ENCODE measurements at places on chromosomes 4 and X. TPM values are rescaled to one million over a fixed set of nuclear protein-coding genes. Genes with fewer than 3 reads are reported as not detected.
A peak's percentile ranks its signal among the peaks of the same experiment; 100 is the strongest.

KCNE5 gene
- 0.85 TPM for total RNA-seq

DNA sequence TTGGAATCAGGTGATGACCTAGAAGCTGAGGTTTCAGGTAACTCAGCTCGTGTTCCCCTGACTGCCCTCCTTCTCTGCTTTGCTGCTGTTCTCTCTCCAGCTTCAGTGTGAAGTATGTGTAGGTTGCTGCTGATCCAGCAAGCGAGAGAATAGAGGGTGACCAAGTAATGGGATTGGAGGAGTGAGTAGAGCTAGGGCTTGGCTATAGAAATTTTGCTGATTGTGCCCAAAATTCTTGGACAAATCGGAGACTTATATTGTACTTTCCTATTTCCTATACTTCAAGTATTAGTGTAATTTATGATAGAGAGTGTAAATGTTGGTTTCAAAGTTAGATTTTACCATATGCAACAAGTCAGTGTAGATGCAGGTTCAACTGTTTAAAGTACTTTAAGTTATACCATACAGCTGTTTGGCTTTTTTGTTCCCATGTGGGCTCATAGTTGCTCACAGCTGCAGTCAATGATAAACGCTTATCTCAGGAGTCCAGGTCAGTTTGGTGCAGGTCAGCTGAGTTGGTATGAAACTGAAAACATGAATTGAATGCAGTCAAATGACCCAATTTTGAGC, 48.0 kb downstream of the RAPGEF2 start:
- H3K4me1 ChIP-seq: peaks cover 32% of the 10 kb centered on the region
- no peaks in the 10 kb centered on the region for H3K36me3 ChIP-seq
- no peak overlapping the region for H3K4me3 ChIP-seq
- no peak overlapping the region for H3K27ac ChIP-seq
- no peaks in the 10 kb centered on the region for H3K27me3 ChIP-seq
- DNase-seq: no peak

PITX2 gene
- total RNA-seq: not detected

- DNase-seq: no peak
- peaks cover 21% of the 10 kb centered on the region for H3K4me1 ChIP-seq
- H3K27me3 ChIP-seq: no peaks in the 10 kb centered on the region
- H3K4me3 ChIP-seq: no peak overlapping the region
Observed at GRCh38 chr4:6953751-6954380, 44.2 kb downstream of the TBC1D14 start.

DNA sequence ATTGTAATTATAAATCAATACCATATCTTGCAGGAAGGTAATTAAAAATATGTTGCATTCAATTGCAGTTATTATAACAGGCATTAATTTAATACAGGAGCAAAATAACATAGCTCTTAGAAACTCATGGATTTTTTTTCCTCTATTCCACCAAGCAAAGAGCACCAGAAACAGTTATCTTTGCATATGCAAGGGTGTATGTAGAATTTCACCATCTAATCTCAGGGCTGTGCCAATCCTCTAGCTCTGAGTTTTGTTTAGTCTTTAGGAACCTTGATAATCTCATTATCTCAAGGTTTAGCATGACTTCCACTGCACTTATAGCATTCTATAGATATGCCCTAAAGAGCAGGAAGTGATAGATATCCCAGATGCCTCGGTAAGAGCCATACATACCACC, 197.5 kb downstream of the VEGFC start:
- no peak for DNase-seq
- peaks cover 10% of the 10 kb centered on the region for H3K27me3 ChIP-seq
- no peaks in the 10 kb centered on the region for H3K4me1 ChIP-seq
- no peaks in the 10 kb centered on the region for H3K36me3 ChIP-seq

DNA sequence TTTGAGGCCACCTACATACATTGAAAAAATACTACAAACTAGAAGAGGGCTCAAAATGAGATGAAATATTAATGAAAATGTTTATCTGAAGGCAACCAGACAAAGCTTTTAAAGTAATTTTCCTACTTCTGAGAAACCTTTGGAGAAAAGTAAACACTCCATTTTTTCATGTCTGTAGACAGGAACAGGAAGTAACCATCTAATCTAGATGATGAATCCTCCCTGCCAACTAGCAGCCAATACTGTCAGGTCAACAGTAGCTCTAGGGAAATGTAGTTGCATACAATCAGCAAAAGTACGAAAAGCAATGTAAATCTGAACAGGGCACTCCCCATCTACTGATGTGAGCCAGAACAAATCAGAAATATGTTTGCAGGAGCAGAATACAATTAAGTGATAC, 49.0 kb downstream of the AMMECR1 start:
- no peak overlapping the region for H3K4me3 ChIP-seq
- no peaks in the 10 kb centered on the region for H3K27me3 ChIP-seq
- H3K27ac ChIP-seq: no peak overlapping the region
- no peak for DNase-seq
- no peaks in the 10 kb centered on the region for H3K36me3 ChIP-seq
- H3K4me1 ChIP-seq: peaks cover 15% of the 10 kb centered on the region

KLHL15 gene
- total RNA-seq: 13.9 TPM

GRCh38 chr4:76905521-76905920, 7.6 kb upstream of the SOWAHB start:
- no peak overlapping the region for H3K4me3 ChIP-seq
- H3K4me1 ChIP-seq: peaks cover 17% of the 10 kb centered on the region
- no peak for DNase-seq
- peak overlapping the region; percentile 89 for H3K27ac ChIP-seq
- H3K36me3 ChIP-seq: peaks cover 15% of the 10 kb centered on the region

- H3K27ac ChIP-seq: no peak overlapping the region
- H3K4me3 ChIP-seq: no peak overlapping the region
- no peaks in the 10 kb centered on the region for H3K27me3 ChIP-seq
Observed at GRCh38 chr4:123455360-123455759, 58.8 kb downstream of the SPRY1 start.

GPAT3 gene
- 0.07 TPM for total RNA-seq

DNA sequence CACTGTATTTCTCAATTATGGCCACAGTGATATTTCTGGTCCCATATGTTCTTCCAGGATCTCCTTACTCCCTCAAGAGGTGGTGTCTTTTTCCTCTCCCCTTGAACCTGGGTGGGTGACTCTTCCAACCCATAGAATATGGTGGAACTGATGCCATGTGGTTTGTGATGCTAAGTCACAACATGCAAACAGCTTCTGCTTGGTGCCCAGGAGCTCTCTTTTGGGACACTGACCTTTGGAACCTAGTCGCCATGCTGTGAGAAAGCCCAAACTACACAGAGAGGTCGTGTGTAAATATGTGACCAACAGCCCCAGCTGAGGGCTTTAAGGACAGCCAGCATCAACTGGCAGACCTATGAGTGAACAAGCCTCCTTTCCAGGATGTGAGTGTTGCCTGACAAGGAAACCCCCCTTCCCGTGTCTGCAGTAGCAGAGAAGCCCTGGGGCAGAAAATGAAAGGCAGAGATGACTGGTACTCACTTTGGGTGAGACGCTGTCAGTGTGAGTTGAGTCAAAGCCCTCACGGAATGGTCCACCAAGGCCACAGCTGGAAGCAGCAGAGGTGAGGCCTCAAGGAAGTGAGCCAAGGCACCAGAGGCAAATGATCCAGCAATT, 223.4 kb downstream of the BCOR start:
- no peaks in the 10 kb centered on the region for H3K27me3 ChIP-seq
- H3K4me1 ChIP-seq: peaks cover 3% of the 10 kb centered on the region
- H3K36me3 ChIP-seq: no peaks in the 10 kb centered on the region
- no peak overlapping the region for H3K4me3 ChIP-seq
- no peak overlapping the region for H3K27ac ChIP-seq
- no peak for DNase-seq

COL25A1 gene
- 0.45 TPM for total RNA-seq

FOXO4 gene
- 9.3 TPM for total RNA-seq
